ENCODE measurements at places on chromosomes 5 and 9. TPM values are rescaled to one million over a fixed set of nuclear protein-coding genes. Genes with fewer than 3 reads are reported as not detected.

DNA sequence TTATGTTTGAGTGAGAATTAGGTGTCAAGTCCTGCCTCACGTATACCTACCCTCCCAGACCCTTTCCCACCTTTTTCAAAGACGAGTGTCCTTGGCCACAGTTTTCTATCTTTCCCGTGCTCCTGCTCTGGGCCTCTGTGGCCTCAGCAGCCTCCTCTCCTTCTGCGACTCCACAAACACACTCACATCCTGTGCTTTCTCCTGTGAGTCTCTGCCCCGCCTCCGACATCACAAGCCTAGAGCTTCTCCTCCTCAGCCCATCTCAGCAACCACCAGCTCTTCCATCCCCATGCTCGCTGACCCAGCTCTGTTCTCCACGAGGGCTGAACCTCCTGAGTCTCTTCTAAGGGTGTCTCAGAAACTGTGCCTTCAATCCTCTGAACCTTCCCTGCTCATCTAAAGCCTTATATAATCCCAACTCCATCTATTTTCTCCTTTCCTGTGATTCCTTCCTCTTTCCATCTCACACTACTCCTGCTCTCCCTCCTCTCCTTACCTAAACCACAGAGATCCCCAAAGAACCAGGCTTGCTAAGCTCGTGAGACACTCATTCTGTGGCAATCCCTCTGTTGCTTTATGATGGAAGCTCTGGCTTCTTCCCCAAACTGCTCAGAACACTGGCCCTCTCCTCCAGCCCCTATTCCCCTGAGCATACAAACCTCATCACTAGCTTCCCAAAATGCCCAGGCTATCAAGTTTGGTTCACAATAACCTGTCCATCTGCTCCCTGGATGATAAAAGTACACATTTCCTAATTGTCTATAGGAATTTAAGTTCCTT lies 55.2 kb downstream of the RASEF start:
- DNase-seq: no peak

DNA sequence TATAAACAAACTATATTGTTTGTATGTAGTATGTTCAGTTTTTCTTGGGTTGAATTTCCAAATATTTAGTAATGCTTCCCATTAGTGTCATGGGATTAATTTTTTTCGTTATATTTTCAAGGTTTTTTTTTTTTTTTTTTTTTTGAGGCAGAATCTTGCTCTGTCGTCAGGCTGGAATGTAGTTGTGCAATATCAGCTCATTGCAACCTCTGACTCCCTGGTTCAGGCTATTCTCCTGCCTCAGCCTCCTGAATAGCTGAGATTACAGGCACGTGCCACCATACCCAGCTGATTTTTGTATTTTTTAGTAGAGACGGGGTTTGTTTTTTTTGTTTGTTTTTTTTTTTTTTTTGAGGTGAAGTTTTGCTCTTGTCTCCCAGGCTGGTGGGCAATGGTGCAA lies 10.6 kb downstream of the DDX46 start:
- no peak for DNase-seq

DNA sequence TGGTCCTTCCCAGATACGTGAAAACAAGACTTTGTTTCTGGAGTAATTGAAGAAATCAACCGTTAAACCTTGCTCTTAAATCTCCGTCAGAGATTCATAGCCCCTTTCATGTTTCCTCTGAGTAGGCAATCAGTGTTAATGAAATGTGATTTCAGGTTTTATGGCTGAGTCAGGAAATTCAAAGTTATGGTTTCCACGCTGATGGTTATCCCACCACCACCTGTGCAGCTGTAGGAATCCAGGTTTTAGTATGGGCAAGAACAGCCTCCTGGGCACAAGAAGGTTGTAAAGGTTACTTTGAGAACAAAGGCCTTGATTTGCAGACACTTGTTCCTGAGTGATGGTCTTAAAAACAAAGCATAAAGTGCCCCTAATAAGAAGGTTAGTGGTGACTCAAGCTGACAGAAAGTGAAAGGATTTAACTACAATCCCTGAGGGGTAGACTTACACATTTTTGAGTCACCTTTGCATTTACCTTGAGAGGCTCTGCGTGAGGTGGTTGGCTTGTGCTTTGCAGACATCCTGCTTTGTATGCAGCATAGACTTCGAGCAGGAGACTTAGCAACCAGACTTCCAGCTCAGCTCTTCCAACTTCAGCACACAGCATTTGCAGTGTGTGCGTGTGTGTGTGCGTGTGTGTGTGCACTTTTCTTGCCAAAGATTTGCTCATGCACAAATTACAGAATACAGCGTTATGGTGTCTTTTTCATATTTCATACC lies 159.6 kb downstream of the TLE4 start:
- no peak for DNase-seq

GRCh38 chr9:90881648-90882047 lies 80.0 kb downstream of the SYK start:
- DNase-seq: peak; percentile 77

- no peak for DNase-seq
Observed at GRCh38 chr9:4796530-4796929, 3.8 kb downstream of the RCL1 start.

- no peak for DNase-seq
Observed at GRCh38 chr9:77926371-77926878, 105.2 kb downstream of the GNAQ start.

DNA sequence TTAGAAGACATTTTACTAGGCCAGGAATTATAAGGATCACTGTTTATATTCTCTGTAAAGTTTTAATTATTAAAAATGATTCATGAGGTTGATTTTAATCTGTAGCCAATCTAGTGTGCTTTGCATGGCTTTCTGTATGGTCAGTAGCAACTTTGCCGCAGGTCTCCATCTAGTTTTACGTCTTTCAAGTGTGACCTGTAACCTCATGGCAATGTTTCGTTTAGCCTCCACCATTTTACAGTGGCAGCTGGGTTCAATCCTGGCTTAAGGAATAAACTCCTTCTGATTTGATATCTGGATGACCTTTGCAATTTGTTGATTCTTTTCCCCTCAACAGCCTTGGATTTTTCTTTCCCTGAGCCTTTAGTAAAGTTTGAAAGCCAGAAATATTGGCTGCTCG lies 434.5 kb upstream of the CDH9 start:
- no peak for DNase-seq

GRCh38 chr9:104367507-104367906 lies 136.6 kb upstream of the OR13F1 start:
- DNase-seq: no peak

DNA sequence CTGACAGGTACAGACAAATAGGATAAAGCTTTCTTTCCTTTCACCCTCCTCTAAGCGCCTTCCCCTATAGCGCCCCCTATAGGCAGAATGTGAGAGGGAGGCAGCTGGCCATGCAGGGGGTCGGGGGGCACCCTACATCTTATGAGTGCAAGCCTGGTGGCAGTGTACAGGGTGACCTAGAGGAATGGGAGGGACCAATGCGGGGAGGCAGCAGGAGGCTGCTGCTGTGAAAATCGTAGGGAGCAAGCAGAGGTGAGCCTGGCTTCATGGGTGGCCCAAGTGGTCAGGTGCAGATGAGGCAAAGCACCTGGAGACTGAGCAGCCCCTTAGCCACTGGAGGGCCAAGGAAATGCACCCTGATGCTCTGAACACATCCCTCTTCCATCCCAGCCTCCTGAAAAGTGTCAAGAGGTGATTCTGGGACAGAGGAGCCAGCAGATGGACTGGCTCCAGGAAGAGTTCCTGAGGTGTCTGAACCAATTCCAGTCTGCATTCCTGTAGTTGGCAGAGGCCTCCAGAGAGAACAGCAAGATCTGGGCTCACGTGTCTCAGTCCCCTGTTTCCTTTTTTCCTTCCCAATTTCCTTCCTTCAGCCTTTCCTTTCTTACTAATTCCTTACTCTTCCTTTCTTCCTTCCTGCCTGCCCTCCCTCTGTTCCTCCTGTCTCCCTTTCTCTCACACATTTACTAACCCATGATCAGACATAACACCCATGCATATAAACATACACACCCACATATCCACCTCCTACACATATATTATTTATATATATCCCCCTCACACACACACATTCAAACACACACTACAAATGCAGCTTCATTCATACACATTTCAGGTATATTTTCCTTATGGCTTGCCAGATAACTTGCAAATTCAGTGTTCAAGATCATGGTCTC lies 32.8 kb upstream of the GALNT10 start:
- DNase-seq: no peak

DNA sequence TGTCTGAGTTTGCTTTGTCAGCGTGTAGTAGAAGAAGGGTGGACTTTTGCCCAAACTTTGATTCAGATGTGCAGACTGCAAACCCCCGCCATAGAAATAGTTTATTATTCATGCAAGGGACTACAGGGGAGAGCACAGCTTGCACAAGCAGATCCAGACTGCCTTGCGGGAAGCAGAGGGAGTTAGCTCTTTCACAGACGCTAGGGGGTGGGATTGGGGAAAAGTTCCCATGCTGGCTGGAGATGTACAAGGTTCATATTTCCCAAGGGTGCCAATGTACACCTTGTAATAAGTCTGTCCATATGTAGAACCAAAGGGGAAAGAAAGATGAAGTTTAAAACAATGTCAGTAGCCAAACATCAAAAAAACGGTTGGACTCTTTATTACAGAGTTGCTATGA lies 749.7 kb upstream of the COX7C start:
- no peak for DNase-seq

TOR4A gene
- total RNA-seq: 33.8 TPM

GRCh38 chr5:132207778-132208177 lies 19.9 kb downstream of the P4HA2 start:
- no peak for DNase-seq

DNA sequence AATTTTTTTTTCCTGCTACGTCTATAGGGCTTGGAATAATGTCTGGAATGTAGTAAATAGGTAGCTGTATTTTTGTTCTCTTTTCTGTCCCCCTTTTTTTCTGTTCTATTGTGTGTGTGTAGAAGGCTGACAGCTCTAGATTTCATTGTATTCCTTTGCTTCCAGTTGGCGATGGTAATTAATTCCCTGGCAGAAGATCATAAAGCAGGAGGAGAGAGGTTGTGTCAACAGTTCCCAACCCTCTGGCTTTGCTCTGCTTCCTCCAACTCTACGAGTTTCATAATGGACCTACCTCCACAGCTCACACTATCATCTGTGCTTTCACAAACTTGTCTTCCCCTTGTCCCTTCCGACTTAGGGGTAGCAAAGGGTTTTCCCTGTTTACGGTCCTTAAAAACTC lies 117.9 kb upstream of the CDH18 start:
- DNase-seq: no peak

GRCh38 chr9:69931340-69931739 lies 110.7 kb downstream of the CFAP95 start:
- no peak for DNase-seq

CTSL gene
- total RNA-seq: 14.3 TPM

SPINK13 gene
- not detected for total RNA-seq

- DNase-seq: no peak
Observed at GRCh38 chr5:175336781-175337180, 107.2 kb downstream of the DRD1 start.

DNA sequence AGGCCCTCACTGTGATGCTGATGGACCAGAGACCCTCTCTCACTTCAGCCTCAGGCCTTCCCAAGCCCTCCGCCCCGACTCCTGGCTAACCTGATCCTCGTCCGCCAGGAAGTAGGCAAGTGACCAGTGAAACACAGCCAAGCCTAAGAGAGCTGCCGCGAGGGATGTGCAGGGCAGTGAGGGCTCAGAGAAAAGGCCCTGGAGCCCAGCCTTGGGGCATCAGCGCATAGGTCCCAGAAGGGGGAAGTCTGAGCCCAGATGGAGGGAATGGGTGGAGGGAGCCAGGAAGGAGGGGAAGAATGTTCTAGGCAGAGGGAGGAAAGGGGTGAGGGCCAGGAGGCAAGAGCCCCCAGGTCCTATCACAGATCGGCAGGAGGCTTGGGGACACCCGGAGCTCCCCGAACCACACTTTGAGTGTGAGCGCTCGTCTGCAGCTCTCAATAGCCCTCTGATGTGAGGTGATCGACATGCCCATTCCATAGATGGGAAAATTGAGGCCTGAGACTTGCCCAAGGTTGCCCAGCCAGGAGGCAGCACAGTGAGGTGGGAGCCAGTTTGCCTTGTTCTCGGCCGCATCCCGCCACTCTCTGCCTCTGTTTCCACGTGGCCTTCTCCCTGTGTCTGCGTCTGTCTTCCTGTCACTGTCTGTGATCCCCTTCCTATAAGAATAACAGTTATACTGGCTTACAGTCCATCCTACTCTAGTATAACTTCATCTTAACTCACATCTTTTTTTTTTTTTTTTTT lies 20.2 kb downstream of the PLPP7 start:
- DNase-seq: no peak

PNPLA7 gene
- 33.8 TPM for total RNA-seq

GRCh38 chr5:92581249-92581648 lies 999.8 kb downstream of the NR2F1-AS1 start:
- DNase-seq: no peak

DNA sequence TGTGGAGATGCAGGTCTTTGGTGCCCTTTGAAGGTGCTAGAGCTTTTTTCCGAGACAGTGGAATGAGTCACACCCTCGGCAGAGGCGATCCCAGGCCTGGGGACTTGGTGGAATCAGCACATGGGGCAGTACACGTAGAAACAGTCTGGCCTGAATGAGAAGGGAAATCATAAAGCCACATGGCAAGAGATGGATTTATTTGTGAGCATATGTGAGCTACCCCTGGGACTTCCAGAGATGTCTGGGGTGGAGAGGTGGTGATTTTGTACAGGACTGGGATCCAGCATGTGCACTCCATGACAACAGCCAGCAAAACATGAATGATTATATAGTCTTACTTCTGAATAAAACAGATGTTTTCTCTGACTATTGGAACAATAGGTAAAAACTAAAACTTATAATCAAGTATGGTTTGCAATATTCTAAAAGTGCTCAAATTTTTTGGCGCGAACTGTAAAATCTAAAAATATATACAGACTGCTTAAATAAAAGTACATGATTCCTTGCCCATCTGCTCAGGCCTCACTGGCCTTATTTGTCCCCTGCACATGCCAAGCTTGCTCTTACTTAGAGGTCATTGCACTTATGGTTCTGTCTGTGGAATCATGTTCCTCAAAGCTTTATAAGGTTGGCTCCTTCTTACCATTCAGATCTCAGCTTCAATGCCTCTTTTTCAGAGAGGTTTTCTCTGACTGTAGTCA lies 54.7 kb upstream of the SMARCA2 start:
- DNase-seq: no peak

DNA sequence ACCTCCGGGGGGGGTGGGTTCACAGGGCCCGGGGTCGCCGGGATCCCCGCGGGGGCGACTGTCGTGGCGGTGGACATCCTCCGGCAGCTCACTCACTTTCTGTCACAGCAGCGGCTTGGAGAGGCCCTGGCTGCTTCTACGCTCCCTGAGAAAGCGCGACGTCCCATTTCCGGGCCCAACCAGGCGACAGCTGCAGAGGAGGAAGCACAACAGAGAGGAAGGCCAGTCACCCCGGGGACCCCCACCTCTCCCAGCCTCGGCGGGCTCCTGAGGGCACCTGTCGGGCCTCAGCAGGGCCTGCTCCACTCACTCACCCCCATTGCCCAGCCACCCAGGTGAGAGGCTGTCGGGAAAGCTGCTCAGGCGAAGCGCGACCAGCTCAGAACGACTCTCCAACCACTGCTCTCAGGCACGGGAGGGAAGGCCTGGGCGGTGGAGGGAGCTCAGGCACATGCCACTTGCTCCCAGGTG lies 14.4 kb downstream of the BRD3 start:
- no peak for DNase-seq

GRCh38 chr5:13985731-13986418 lies 41.4 kb upstream of the DNAH5 start:
- DNase-seq: no peak

Data from Peyer's patch (tissue), 4 donors.